ENCODE measurements at places on chromosomes 1 and 21.

DNA sequence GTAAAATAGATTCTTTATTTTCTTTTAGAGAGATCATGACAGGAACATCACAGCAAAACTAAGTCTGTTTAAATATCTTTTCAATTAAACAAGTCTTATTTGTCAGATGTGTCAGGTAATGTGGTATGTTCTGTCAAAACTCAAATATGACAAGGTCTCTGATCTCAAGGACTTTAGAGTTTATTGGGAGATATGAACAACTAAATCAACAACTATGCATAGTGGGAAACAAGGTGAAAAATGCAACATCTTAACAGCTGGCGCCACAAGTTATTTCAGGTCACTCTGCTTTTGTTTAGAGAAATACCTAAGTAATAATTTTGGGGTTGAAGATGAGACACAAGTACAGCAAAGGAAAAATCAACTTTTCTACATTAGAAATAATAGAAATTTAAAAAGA, 779.4 kb upstream of the ADGRL4 start:
- no peak for DNase-seq

DNA sequence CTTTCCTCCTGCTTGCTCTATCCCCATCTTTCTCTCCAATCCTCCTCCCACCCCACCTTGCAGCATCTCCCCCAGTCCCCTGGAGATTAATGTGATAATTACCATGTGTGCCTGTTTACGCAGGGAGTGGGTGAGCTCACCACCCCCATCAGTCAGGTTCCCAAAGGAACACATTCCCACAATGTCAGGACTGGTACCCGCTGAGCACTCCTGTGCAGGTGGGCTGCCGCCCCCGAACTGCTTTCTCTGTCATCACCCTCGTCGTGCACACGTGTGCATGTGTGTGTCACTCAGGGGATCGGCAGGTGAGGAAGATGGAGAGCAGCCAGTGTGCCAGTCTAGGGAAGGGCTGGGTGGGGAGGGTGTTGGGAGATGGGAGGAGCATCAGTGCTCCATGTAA, 163.4 kb downstream of the CACNA1E start:
- no peak for DNase-seq

DNA sequence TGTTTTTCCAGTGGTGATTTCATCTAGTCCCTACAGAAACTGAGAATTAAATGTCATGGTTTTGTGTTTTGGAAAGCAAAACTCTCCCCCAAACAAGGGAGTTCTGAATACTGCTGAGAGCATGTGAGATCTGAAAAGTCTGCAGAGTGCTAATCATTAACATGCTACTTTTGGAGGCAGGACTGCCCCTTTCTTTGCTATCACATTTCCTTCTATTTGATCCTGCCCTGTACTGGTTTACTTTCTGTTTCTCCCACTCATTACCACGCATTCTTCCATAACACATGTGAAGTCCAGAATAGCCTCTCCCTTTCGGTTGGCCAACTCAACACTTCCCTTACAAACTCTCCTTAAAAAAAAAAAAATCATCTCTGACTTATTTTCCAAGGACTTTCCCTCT, 63.6 kb downstream of the GADD45A start:
- DNase-seq = no peak

DNA sequence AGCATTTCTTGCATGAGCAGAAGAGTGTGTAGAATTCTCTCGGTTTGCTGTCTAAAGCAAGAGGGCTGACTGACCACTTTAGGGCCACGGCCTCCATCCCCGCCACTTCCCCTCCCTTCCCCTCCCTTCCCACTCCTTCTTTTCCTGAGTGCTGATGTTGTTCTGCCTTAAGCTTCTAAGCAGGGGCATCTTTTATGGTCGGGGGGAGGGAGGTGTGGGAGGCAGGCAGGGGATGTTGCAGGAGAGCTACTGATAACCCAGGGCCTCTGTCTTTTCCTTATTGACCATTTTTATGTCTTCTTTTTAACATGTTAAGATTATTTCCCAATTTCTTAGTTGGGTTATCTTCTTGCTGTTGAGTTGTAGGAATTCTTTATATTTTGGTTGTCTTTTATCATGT, 15.1 kb downstream of the USP25 start:
- DNase-seq = no peak

DNA sequence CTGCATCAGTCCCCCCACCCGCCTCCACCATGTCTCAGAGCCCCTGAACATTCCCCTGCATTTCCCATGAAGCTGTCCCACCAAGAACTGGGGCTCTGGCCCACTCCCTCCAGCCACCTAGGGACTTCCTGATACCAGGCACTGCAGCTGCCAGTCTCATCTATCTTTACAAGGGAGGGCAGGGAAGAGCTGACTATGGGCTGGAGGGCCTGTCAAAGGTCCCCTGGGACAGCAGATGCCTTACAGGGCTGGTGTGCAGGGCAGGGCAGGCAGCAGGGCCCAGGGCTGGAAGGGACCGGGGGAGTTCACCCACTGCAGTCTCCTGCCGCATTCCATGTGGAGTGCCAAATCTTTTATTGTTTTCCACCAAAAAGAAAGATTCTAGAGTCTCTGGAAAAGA, 17.6 kb downstream of the SHISA4 start:
- no peak for DNase-seq

DNA sequence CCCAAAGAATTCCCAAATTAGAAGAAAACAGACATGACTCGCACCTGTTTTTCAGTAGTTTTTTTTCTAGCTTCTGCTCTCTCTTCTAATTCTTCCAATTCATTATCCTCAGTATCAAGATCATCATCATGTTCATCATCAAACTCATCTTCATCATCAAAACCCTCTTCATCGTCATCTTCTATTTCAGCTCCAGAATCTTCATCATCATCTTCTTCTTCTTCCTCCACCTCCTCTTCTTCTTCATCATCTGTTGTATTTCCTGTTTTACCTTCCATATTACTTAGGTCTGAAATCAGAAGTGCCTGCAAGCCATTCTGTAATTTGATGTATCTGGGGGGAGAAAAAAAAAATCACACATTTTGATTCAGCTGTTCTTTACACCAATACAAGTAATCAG, 38.3 kb downstream of the NRDC start:
- DNase-seq = no peak

Measured in stimulated activated CD8-positive, alpha-beta memory T cell treated with anti-CD3 and anti-CD28 coated beads, Interleukin-7, amount 100 ng/mL, for 1 hour (primary cell).